ENCODE measurements at places on chromosomes 6 and 20.

DNA sequence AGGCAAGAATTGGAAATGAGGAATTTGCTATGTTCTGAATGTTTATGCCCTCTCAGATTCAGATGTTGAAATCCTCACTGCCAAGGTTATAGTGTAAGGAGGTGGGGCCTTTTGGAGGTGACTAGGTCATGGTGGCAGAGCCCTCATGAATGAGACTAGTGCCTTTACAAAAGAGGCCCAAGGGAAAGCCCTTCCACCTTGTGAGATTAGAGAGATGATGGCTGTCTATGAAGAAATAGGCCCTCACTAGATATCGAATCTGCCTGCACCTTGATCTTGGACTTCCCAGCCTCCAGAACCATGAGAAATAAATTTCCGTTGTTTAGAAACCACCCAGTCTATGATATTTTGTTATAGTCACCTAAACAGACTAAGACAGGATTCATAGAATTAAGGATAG, 10.4 kb downstream of the ASIP start:
- no peak for DNase-seq

GRCh38 chr6:30688569-30688968, 2.1 kb upstream of the PPP1R18 start:
- DNase-seq, result no peak

DNA sequence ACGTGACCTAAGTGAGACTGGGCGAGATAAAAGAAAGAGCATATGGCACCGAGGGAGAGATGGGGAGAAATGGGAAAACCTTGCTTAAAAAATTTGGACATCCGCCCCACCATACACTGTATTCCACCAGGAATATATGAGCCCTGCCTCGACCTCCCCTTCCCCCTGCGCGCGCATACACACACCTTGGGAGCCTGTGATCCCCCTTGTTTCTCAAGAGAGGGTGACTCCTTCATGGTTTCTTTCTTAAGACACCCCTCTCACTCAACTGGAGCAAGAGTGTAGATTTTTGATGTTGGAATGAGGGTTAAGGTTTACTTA, 480 bp downstream of the ABCF1 start:
- no peak for DNase-seq

GRCh38 chr6:153012856-153013255, 10.3 kb upstream of the MTRF1L start:
- no peak for DNase-seq

DNA sequence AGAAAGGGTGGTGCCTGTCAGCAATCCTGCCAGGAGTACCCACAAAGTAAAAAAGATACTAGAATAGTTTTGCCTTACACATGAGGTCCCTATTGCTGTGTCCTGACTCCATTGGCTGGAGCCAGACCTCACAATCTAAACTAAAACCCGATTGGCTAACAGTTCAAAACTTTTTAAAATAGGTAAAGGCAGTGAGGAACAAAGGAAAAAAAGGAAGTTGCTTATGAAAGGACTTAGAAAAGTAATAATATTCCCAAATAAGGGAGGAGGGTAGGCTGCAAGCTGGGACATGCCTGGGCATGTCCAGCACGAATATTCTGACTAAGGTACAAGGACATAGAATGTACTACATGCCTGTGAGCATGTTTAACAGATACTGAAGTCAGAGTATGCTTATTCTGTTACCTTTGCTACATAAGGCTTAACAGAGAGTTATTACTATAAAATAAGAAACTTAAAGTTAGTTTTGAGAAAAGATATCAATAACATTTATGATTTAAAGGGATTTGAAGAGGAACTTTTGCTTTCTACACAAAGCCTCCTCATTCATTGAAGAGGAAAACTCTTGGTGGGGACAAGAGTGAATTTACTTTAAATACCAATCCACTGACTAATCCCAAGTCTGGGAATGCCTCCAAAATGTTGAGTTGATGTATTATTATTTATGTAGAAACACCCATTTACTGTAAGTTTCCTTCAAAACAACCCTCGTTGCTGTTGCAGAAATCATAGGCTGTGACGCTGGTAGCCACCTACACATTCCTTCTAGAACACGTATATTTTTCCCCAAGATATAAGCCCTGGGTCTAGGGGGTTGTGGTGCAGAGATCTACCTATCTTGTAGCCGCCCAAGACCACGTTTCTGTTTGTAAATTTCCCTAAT, 8.2 kb upstream of the MTHFD1L start:
- DNase-seq, result no peak

DNA sequence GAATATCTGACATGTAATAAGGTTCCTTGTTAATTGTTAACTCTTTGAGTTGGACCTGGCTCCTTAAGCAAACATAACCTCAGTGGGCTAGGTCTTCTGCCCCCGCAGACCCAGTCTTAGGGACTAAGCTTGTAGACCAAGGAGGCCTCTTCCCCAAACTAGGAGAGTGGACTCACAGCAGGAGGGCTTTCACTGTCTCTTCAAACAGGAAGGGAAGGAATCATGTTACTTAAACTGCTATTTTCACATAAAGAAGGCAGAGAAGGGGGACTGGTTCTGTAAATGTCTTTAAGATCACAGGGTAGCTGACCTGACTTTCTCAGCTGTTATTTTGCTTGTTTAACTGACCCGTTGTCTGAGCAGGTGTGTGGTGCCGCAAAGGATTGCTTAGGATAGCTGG, 34.9 kb upstream of the PRDM1 start:
- DNase-seq, result no peak

GRCh38 chr6:16974387-16974673, 127.5 kb upstream of the STMND1 start:
- DNase-seq, result no peak

DNA sequence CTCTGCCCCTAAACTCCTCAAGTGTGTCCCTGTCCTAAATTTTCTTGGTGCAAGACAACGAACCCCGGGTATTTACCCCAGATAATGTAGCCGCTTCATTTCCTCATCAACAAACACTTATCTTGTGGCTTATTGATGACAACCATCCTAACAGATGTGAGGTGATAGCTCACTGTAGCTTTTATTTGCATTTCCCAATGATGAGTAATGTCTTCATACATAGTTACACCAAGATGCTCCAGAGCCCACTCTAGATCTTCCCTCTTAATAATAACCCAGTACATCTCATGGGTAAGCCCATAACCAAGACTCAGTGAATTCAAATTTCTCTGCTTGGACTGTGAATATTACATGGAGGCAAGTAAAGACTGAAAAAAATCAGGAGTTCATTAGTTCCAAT, 48.2 kb upstream of the BEND6 start:
- no peak for DNase-seq

GRCh38 chr6:150596439-150596838, 3.2 kb upstream of the PLEKHG1 start:
- no peak for DNase-seq

DNA sequence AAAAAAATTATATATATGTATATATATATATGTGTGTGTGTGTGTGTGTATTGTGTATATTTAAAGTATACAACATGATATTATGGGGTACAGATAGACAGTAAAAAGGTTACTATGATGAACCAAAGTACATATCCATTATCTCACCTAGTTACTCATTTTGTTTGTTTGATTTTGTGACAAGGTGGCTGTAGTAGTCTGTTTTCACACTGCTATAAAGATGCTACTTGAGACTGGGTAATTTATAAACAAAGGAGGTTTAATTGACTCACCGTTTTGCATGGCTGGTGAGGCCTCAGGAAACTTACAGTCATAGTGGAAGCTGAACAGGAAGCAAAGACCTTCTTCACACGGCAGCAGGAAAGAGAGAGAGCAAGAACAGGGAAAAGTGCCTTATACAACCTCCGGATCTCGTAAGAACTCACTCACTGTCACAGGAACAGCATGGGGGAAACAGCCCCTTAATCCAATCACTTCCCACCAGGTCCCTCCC, 30.2 kb upstream of the DACT2 start:
- no peak for DNase-seq

DNA sequence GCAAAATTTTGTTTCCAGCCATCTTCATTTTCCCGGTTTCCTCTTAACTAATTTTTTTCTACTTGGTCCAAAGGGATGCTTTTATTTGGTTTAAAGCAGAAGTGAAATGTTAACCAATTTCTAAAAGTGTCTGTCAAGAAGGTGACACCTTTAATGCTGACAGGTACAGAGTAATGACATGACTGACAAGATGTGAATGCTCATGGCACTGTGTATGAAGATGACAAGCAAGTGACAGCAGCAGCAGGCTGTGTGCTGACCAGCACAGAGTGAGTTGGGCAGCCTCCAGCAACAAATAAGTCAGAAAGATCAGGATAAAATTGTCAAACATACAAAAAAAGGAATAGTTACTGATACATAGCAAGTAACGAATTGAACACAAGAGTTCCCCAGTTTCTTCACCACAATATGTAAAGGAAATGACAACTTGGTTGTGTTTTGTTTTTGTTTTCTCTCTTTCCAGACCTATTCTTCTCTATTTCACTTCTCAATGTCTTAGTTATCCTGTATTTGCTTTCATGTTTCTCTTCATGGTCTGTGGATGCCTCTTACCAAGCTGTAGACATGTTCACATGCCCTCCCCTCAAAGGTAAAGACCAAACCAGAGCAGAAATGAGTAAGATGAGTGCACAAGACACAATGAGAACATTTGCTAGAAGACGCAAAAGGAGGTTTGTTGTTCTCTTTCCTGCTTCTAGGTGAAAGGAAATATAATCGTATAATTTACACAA, 174.9 kb downstream of the FRK start:
- no peak for DNase-seq

DNA sequence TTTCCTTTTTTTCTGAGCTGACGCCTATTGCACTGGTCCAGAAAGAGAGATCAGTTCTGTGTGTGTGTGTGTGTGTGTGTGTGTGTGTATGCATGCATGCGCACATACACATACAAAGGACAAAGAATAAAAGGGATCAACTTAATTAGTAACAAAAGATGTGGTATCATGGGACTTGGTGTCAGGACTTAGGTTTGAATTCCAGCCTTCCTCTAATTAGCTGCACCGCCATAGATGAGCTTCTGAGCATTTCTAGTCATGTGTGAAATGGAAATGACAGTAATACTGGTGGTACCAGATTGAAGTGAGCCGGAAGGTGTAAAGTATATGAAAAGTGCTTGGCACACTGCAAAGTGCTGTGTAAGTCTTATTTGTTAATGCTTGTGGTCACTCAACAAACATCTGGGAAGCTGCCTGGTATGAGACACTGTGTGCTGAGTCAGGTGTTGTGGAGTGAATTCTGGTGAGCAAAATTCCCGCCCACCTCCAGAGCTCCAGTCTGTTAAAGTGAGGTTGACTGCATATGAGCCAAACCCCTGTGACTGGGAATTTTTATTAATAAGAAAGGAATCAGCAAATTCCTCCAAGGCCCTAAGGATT, 12.4 kb downstream of the DAAM2 start:
- no peak for DNase-seq
